Caco-2 (cell line): ENCODE measurements at places on chromosomes 12 and 14. TPM values are rescaled to one million over a fixed set of nuclear protein-coding genes. Genes with fewer than 3 reads are reported as not detected.

The ARID2 gene
- total RNA-seq, result 50.1 and 53.9 TPM in 2 replicates

The RIMBP2 gene
- not detected in 2 replicates for total RNA-seq

DNA sequence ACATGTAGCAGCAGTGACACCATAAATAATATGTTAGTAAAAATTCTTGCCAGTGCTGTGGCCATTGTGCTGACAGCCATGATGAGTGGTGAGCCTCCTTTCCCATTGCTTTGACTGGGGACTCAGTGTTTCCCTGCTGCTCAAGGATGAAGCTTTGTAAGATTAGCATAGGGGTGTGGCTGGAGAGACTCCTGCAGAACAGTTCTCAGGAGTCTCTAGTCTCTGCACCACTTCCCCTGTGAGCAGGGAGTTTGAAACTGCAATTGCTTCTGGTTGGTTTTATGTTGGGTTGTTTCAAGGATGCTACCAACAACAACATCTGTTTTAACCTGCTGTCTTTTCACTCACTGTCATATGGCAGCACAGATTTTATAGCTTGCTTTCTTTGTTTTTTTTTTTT lies 41.4 kb downstream of the ZC3H14 start:
- DNase-seq, result no peak

DNA sequence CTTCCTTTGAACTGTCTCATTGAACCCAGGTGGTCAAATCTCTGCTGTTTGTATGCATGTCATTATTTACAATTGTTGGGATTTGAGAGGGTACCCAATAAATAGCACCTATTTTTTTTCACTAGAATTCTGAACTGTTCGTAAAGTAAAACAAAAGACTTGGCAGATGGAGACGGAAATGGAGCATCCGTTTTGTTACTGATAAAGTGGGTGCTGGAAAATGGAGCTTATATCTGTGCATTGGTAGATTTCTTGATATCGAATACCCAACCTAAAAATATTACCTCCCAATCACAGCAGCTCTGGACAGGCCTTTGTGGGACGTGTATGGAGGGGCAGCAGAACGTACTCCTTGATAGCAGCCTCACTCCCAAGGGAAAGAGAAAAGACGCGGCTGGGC lies 224.4 kb downstream of the C12orf75 start:
- DNase-seq, result no peak
